Anterior cingulate cortex (tissue), 58 donors: ENCODE measurements at places on chromosomes 13 and 19.

GRCh38 chr13:43353631-43354030, 330.2 kb downstream of the DNAJC15 start:
- DNase-seq: no peak

GRCh38 chr13:65631078-65631477, 1599.1 kb downstream of the PCDH9 start:
- no peak for DNase-seq

GRCh38 chr19:54416695-54417491, 1.6 kb downstream of the TTYH1 start:
- DNase-seq: no peak

DNA sequence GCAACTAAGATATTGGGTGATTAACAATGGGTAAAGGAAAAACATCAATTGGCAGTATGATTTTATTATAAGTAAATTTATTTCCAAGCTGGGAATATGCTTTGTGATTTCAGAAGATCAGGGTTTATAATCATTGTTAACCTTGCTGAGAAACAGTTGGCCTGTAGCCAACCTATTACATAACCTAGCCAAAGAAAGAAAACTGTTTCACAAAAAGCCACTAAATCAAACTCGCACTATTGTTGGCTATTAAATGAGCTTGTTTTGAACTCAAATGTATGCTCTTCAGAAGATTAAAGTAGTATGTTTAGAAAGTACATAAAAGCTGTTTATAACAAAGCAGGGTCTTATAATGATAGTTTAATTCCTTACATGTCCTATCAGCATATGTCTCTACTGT, 151.7 kb downstream of the LHFPL6 start:
- no peak for DNase-seq
